ENCODE measurements at places on chromosomes 5 and 9. TPM values are rescaled to one million over a fixed set of nuclear protein-coding genes. Genes with fewer than 3 reads are reported as not detected.
A peak's percentile ranks its signal among the peaks of the same experiment; 100 is the strongest.

Gene PCDHB11
- 0.06 TPM for total RNA-seq

Gene FAM81B
- not detected for total RNA-seq

Gene IL33
- not detected for total RNA-seq

Gene ZDHHC11B
- 0.29 TPM for total RNA-seq

Gene TOR4A
- 56.1 TPM for total RNA-seq

Gene GGTA1
- not detected for total RNA-seq

Gene GABRA1
- not detected for total RNA-seq

Gene NIPSNAP3A
- 34.4 TPM for total RNA-seq

Gene PRDM9
- not detected for total RNA-seq

DNA sequence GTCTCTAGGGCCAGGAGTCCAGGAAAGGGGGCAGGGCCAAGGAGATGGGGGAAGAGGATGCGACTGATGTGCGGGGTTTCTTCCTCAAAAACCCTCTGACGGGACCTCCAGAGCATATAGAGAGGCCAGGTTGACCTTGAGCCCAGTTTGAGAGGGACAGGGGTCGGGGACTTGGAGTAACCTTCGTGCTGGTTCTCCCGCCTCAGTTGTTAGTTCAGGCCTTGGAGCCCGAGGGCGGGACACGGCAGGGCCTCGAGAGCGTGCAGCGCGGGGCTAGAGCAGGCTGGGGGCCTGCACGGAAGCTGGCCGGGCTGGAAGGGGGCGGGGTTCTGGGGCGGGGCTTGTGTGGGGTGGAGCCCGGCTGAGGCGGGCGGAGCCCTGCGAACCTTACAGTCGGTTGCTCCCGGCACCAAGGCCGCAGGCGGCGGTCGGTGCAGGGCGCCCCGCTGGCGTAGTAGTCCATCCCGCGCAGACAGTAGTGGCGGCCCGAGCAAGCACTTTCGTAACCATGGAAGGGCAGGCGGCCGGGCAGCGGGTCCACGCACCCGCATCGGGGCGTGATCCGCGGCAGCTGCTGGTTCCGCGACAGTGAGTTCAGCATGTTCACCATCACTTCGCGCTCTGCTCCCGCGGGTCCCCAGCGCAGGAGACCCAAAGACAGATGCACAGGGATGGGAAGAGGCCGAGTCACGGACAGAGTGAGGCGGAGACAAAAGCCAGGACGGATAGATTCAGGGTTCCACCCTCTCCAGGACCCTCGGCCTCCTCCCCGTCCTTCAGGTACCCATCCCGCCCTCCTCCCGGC lies 4.0 kb upstream of the MYORG start:
- no peak for DNase-seq

- no peak for DNase-seq
Measured at GRCh38 chr9:9412241-9412640, 1200.6 kb downstream of the PTPRD start.

GRCh38 chr9:129109537-129109903 lies 1.1 kb downstream of the CRAT start:
- DNase-seq = no peak

GRCh38 chr5:59599729-59600128 lies 293.8 kb downstream of the PDE4D start:
- no peak for DNase-seq

DNA sequence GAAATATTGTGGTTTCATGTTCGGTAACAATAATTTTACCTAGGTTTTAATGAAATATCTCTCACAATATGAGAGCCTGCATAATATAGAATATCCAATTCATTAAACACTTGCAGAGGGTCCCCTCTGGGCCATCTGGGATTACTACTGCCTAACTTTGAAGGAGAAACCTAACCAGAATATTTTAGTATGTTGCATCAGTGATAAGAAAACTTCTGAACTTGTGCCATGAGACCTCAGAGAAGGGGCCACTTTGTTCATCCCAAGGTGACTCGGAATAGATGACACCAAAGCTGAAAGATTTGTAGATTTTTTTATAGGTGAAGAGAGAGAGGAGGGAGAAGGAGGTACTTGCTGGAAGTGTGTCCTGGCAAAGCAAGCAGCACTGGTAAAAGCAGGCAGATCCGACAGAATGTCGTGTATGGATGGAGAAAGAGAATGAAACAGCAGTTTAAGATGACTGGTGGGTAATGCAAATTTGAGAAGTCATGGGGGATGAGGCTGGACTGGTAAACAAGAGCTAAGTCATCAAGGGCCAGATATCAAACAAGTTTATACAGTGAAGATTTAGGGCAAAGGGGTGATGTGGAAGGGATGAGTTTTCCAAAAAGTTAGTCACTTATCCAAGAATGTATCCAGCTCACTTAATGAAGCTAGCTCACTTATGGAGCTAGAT lies 372.3 kb downstream of the ADGRV1 start:
- DNase-seq = no peak

- DNase-seq = no peak
Measured at GRCh38 chr9:94084314-94084713, at the start of gene PTPDC1. Gene PTPDC1, plus strand, starts transcription at chr9:94084464. Its CDS starts 67 bp downstream, at chr9:94084531.

GRCh38 chr5:109803854-109804253 lies 114.1 kb downstream of the MAN2A1 start:
- peak; percentile 27 for DNase-seq

GRCh38 chr9:112174965-112175795 lies at the start of gene SUSD1:
Gene SUSD1, minus strand, starts transcription at chr9:112175297. Its CDS starts 62 bp downstream, at chr9:112175235.
- DNase-seq = no peak

- no peak for DNase-seq
Measured at GRCh38 chr9:87684627-87685219, 41.2 kb upstream of the CTSL start.

- DNase-seq = no peak
Measured at GRCh38 chr9:107087222-107087621, 195.9 kb upstream of the RAD23B start.

GRCh38 chr9:77450085-77450475 lies 198.0 kb downstream of the GNA14 start:
- no peak for DNase-seq

DNA sequence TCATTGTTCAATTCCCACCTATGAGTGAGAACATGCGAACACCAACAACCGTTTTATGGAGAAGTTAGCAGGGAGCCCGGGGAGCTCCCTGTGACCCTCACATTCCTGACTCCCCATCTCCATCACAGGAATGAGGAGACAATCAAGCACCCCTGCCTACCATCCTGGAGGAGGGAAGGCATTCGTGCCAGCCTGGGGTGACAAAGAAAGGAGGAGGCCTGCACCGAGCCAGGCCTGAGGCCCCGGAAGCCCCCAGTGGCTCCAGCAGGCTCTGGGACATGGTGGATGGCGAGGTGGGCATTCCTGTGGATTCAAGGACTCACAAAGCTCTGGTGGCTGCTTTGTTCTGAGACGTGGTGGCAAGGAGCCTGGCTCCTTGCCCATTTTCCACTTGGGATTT lies 36.5 kb upstream of the UGT3A1 start:
- DNase-seq = no peak

DNA sequence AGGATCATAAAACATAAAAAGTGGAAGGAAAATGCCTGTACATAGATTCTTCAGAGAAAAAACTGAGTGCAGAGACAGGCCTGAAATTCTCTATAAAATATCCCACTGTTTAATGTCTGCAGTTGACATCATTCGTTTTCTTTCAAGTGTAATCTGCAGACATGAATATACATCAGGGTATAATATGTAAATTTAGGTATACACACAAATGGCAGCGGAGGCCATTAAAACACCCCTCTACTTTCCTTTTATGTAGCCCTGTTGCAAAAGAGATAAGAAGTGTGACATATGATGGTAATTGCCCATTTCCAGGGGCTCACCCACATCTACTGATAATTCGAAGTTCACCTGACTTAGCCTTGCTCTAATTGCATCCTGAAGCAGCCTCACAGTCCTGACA lies 164.3 kb downstream of the SLC24A2 start:
- DNase-seq = no peak

- DNase-seq = no peak
Measured at GRCh38 chr5:143196601-143197259, 206.8 kb downstream of the NR3C1 start.

GRCh38 chr9:135223831-135224230 lies 136.4 kb downstream of the OLFM1 start:
- no peak for DNase-seq

DNA sequence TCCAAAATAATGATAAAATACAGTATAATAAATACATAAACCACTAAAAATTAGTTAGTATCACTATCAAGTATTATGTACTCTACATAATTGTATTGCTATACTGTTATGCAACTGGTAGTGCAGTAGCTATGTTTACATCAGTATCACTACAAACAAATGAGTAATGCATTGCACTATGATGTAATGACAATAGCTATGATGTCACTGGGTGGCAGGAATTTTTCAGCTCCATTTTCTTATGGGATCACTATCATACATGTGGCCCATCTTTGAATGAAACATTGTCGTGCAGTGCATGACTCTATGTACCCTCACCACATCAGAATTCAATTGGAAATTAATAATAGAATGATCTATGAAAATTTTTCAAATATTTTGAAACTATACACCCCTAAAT lies 201.3 kb downstream of the MPDZ start:
- no peak for DNase-seq

DNA sequence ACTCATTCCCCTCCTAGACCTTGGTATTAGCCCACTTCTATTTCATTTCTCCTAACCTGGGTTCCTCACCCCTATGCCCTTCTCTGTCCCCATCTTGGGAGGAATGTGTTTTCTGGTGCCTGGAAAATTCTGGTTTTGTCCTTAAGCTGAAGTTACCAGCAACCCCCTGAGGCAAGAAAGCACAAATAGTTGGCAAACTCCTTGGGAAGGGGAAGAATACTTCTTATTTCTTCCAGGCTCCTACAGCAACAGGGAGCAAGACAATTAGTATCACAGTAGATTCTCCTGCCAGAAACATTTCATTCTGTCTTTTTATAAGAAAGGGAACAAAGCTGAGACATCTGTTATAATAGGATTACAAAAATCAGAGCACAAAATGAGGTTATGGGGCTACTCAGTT lies 142.5 kb downstream of the SNCAIP start:
- DNase-seq = no peak

DNA sequence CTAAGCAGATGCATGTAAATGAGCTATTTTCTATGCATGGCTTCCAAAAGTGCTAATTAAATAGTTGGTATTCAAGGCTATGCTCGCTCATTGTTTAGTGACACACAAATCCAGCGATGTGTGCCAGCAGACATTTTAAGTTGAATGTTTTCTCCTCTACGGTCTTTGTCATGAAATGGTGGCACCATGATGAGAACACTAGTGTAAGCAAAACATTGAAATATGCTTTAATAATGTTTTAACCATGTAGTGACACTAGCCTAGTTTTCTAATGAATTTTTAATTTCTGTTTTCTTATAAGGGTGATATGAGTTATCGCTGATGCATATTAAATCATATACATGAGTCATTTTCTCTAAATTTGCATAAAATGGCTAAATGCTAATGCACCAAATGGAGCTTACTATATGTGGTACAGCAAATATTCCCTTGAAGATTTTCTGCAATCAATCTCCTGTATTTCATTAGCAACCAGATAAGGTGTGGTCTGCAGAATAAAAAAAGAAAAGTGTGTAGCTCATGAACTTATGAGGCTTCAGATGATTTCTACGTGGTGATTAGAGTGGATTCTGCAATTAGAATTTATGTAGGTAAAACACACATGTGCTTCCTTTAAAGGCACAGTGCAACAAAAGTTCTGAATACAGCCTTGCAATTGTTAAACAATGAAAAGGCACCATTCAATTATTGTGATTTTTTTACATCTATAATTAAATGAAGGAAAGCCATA lies 226.6 kb downstream of the MEF2C start:
- no peak for DNase-seq

- no peak for DNase-seq
Measured at GRCh38 chr5:95843733-95844223, 21.3 kb upstream of the GLRX start.

Measured in epithelial cell of proximal tubule (primary cell).